ENCODE measurements at places on chromosomes 11 and 22.

DNA sequence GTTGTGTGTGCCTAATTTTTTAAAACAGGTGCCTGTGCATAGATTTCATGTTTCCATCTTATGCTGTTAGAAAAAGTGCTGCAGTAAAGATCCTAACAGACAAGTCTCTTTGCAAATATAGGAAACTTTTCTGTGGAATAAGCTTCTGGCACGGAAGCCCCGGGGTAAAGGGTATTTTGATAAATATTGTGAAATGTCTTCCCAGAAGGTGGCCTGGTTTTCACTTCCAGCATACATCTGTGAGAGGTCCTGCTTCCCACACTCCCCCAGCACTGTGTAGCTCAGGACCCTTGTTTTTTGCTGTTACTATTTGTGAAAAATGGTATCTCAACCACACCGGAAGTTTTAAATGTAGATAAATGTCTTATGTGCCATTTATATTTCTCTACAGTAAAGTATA, 14.5 kb downstream of the ST3GAL4 start:
- no peak for DNase-seq

GRCh38 chr11:122882857-122883645, 492 bp downstream of the JHY start:
- peak; percentile 62 for DNase-seq

DNA sequence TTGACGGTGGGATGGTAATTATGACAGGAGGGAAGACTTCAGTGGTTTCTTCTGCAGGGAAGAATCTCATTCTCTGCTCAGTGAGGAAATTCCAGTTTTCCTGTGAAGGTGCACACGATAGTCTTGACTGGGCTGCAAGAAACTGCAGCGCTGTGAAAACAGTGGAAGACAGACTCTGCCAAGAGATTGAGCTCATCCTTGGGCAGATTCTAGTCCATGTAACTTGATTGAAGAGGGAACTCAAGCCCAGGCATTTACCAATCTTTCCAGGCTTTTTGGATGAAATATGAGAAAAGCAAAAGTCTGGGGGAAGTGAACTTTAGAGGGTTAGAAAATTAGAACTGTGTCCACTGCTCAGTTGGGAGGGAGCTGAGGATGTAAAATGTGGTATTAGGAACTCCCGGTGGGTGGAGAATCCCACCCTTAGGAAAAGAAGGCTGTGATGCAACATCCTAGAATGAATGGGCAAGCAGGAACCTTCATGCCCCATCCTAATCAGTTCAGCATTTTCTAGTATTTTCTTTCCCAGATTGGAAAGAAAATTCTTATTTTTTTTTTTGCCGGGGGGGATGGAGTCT, 212.6 kb downstream of the DBX1 start:
- no peak for DNase-seq

GRCh38 chr11:71368966-71369365, 79.2 kb downstream of the DHCR7 start:
- DNase-seq = no peak

DNA sequence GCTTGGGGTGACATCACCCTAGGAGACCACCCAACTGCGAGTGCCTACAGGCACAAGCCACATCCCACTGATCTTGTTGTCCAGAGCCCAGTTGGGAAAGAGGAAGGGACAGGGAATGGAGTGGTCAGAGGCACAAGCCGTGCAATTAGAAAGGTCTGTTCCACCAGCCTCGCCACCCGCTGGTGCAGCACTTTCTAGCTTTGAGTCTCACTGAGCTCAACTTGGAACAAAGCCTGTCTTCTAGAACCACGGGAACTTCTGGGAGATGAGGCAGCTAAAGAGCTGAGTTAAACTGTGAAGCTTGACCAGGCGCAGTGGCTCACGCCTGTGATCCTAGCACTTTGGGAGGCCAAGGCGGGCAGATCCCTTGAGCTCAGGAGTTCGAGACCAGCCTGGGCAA, 29.3 kb downstream of the TPBGL start:
- no peak for DNase-seq

DNA sequence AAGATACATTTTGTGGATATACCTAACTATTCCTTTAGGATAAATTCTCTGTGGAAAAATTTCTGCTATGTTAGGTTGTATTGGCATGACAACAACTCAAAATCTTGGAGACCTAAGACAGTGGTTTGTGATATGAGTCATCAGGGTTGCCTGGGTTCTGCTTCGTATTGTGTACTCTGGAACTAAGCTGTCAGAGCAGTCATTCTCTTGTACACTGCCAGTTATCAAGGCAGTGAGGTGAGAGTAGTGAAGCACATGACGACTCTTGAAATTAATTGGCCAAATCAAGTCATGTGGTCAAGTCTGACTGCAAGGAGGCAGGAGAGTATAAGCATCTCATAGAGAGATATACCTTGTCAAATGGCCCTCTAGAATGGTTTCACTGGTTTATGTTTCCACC, 104.4 kb downstream of the FANCF start:
- DNase-seq = peak; percentile 5

DNA sequence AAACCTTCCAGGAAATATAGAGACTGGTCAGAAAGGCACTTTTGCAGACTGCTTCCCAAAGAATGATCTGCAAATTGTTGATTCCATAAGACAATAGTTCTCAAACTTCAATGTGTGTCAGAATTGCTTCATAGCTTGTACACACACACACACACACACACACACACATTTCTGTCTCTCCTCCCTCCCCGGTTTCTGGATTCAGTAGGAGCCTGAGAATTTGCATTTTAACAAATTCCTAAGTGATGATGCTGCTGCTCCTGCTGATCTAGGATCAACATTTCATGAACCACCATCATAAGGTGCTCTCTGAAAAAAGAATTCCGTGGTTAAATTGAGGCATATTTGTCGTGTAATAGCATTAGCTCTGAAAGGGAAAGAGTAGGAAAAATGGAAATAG, 35.3 kb upstream of the FZD4 start:
- no peak for DNase-seq

- no peak for DNase-seq
Observed at GRCh38 chr11:41609511-41609910, 150.1 kb upstream of the LRRC4C start.

DNA sequence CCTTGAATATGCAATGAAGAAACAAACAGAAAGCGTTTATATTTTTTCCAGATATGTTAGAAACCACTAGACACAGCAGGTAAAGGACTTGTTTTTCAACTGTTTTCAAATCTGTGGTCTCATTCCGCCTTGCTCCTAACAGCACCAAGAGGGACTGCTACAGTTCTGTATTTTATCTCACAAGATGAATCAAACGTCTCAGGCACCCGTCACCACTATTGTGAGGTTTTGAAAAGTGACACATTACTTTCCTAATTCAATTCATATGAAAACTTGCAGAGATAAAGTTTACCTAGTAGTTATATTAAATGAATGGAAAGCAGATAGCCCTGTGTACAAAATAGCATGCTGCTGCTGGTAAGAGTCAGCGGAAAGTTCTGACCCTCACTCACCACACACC, 386.3 kb downstream of the ETS1 start:
- DNase-seq = no peak

DNA sequence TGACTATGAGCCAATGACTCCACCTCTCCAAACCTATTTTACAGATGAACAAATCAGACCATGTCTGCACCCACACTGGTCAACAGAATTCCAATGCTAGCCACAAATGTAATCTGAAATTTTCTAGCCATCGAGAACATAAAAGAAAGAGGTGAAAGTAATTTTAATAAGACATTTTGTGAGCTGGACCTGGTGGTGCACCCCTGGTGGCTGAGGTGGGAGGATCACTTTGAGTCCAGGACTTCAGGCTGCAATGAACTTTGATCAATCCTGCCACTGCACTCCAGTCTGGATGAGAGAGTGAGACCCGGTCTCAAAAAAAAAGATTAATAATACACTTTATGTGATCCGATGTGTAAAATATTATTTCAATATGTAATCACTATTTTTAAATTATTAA, 9.4 kb upstream of the RNF185 start:
- DNase-seq = no peak

DNA sequence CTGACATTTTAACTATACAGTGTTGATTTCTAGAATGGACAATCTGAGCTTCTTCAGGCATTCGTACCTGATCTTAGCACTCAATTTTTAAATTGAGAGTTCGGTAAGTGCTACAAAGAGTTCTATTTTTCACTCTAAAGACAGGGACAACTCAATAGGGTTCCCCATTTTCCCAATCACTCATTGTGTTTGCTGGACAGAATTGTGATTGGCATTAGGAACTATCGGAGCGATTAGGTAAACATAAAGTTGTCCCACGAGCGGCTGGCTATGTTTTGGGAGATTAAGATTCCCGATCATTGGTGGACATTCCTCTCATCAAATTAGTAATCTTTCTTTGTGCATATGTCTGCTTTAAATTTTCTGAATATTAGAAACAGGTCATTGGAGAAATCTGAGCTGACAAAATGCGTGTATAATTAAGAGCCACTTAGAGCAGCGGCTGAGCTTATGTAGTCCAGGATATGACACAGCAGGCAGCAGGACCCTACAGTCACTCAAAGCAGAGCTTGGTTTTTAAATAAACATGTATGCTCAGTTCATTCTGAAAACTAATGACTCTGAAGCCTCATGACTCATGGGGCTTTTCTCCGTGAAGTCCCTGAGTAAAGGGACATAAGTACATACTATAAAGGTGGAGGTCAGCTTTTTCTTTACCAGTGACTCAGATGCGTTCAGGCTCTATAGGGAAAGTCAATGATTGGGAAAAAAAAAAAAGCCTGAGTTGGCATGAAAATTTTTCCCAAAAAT, 109.4 kb downstream of the GRIA4 start:
- DNase-seq = no peak

GRCh38 chr11:128868841-128869671, 2.0 kb upstream of the KCNJ1 start:
- DNase-seq = no peak

DNA sequence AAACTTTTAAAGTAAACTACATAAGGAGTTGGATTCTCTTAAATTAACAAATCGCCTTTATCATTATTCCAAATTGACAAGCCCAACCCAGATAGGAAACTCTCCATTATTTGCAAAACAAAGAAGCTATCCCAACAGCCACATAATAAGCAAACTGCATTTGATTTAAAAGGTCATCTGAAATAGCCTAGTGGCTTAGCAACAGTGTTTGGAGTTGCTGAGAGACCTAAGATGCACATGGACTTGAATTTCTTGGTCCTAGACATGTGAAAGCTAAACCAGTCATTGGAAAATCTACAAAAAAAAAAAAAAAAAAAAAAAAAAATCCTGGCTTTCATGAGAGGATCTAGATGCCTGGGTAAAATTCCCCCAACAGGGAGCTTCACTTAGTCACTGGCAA, 69.5 kb downstream of the PRCP start:
- DNase-seq = no peak

- no peak for DNase-seq
Observed at GRCh38 chr11:127393460-127393997, 393.0 kb upstream of the KIRREL3 start.

DNA sequence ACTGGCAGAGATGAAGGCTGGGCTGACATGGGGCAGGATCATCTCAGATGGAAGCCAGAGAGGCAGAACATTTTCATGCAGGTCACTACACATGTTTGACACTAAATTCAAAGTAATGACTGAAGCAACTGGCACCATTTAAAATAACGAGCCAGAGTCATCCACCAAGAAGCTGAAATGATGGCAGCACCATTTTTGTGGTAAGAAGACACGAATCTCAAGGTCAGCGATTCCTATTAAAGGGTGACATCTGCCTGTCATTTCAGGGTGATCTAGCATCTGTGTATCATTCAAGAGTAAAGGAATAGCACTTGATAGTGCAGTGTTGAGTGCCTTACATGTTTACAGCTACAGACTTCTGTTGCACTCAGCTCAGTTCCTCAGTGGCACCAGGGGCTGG, 113.4 kb upstream of the C11orf87 start:
- peak; percentile 19 for DNase-seq

- no peak for DNase-seq
Observed at GRCh38 chr11:82557274-82557673, 176.4 kb downstream of the FAM181B start.

GRCh38 chr22:46084943-46085827, 65.1 kb upstream of the PPARA start:
- DNase-seq = peak; percentile 31

GRCh38 chr11:74154620-74155281, 16.1 kb downstream of the C2CD3 start:
- peak; percentile 66 for DNase-seq

DNA sequence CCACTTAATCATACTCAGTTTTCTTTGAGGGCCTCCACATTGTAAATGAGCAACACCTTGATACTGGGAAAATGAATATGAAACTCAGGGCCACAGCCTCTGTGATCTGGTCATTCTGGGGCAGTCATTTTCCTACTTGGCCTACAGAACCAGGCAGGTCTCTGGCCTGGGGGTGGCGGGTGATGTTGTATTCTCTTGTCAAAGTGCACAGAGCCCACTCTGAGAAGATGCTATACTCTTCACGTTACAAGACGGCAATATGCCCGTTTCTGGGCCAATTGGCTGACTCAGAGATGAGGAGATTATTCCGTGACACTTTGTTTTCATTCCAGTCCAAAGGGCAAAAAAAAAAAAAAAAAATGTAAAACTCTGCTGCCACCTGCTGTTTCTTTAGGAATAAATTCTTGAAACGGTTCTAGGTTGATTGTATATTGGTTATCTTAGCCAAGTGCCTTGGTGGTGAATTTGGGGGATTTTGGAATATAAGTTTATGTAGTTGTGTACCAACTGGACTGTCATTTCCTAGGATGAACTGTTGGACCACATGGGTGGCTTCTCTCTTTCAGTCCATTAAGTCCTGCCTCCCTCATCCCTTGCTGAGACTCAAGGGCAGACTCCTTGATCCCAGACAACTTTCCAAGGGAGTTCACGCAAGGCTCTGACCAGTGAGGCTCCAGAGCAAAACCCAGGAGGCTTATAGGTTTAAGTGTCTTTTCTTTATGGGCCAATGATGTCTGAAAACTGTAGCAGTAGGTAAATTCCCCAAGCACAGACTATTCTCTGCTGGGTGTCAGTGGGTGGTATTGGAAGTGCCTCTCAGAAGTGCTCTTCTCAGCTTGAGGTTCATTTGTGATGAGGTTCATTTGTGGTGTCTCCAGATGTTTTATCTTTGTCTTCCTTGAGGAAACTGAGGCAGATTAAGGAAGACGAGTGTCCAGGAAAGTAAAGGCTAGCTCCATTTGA, 18.2 kb downstream of the ADM start:
- no peak for DNase-seq

DNA sequence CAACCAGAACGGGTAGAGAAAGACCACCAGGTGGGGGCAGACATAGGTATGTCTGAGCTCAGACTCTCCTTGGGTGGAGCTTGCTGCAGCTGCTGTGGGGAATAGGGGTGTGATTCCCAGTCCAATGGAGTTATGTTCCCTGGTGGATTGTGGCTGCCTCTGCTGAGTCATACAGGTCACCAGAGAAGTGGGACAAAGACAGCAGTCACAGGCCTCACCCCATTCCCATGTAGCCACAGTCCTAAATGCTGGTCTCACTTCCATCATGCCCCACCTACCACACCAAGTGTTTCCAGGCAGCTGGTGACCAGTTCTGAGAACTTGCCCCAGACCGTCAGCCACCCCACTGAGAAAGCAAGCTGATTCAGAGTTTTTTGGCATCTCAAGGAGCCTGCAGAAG, 17.5 kb downstream of the OR52E5 start:
- no peak for DNase-seq

GRCh38 chr11:122004446-122004845, 111.6 kb downstream of the BLID start:
- DNase-seq = no peak
